Cerebellar nuclear complex (tissue), 1 donor: ENCODE measurements at places on chromosomes 6 and 20.

GRCh38 chr6:157688960-157689599 lies 134.0 kb upstream of the SNX9 start:
- DNase-seq: no peak

GRCh38 chr20:34143951-34144350 lies 31.9 kb upstream of the EIF2S2 start:
- no peak for DNase-seq

GRCh38 chr20:38357653-38358207 lies 11.4 kb downstream of the LBP start:
- no peak for DNase-seq

GRCh38 chr6:7136859-7137334 lies 29.1 kb downstream of the RREB1 start:
- no peak for DNase-seq

DNA sequence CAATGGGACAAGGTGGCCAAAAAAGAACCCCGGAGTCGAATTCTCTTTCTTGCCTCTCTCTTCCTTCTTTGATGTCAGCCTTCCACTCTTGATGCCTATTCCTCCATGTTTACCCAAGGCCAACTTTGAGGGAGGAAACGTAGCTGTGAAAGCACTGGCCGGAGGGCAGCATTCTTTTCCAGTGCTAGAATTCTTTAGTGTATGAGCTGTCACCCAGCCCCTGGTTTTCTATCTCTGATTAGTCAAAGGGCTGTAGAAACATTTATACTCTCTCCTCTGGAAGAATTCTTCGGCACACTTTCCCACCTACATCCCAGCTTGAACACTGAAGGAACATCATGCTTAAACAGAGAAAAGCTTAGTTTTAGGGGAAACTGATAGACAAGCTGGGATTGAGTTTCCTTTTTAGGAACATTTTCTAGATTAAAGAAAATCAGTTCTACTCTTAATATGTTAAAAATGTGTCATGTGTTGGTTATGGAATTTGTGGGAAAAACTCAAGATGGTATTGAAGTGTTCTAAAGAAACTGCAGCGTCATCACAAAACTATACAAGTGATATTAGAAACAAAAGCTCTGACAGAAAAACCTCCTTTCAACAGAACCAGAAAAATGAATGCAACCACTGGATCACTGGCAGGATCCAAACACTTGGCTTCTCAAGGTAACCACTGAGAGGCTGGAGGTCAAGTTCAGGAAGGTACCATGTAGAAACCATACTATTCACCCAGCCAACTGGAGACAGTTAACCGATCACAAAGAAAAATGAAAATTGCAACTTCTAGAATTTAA lies 20.7 kb upstream of the UTRN start:
- no peak for DNase-seq

DNA sequence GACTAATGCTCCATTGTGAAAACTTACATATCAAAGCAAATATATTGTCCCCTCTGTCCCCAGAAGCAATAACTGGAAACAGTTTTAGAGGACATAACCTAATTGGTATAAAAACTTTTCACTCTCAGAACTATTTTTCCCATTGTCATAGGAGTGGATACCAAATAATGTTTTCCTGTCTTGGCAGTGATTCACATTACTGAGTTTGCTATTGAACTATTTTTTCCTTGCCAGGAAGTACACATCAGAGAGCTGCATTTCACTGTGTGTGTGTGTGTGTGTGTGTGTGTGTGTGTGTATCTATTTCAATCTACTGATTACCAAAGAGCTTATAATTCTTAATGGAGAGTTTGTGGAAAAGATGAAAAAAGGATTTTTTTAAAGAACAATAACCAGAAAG lies 45.4 kb downstream of the AKAP12 start:
- DNase-seq: no peak

DNA sequence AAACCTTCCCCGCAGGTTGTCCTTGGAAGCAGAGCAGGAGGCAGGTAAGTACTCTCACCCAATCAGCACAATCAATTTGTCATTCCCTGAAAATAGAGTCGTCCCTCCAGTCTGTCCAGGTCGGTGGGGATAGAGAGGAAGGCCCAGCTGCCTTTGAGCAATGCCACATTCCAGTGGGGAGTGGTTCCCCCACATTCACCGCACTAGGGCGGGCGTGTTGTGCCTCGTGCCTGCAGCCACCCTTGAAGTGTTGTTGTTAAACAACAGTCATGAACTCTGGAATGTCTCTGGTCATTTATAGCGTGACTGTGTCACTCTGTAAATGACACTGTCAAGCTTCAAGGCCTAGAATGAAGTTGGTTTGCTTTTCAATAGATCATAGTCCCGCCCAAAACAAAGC lies 33.4 kb downstream of the PRDM1 start:
- DNase-seq: no peak

GRCh38 chr6:17705428-17705777 lies 1.3 kb downstream of the NUP153 start:
- DNase-seq: no peak

GRCh38 chr6:28134716-28135115 lies 7.0 kb upstream of the ZKSCAN8 start:
- no peak for DNase-seq

DNA sequence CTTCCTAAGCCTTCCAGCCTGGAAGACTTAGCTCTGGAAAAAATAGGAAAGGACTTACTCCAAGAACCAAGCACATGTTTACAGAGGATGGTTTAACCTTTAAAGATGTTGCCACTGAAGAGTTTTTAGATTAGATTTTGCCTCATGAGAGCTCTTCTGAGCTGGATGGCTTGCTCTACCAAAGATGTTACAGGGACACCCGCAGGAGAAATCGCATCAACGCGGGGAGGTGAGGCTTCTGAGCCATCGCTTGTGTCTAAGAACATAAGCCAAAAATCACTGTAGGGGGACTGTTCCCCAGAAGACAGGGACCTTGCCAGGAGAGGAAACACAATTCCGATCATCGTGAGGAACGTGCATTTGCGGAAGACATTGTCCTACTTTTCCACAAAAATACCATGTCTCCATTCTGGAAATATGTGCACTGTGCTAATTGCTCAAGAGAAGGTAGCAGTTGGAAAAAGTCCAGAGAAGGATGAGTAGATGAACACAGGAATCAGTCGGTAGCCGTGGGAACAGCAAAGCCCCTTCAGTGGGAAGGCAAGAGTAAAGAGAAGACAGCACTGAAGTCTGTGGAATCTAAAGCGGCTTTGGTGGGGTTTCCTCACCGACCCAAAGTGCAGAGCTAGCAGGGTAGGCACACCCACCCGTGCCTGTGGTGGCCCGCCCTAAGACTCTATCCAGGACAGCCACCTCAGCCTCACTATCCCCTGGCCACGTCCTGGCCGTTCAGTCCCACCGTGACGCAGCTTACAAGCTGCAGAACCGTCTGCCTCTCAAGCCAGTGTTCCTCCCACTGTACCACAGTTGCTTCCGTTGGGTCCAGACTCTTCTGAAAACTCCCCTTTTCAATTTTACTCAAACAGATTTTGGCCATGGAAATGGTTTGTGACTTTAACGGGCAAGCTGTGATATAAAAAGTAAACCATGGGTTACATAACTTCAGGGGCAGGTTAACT lies 334.8 kb downstream of the NRN1 start:
- no peak for DNase-seq

DNA sequence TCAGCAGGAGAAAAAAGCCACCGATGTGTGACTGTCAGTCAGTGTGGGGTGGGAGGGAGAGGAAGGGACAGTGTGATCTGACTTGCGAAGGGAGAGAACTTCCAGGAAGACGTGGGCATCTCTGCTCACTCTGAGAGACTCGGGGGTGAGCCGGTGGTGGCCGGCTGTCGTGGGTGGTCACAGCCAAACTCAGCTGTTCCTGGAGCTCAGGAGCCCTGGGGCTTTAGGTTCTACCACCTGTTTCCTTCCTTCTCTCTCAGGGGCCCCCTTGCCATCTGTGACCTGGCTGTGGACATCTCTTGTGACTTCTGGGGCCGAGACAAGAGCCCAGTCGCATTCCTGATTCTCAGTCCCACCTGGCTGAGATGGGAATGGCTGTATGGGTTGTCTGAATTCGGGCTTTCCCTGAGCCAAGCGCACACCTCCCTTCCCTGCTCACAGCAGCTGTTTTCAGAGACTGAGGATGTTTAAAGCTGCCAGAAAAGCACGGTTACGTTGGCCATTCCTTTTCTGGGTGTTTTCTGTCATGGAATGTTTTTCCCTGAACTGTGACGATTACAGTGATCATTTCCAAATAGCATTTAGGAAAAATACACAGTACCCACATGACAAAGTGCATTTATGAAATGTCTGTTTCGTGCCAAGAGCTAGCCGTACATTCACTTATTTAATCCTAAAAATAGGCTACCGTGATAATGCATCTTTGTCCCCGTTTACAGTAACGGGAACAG lies 36.5 kb downstream of the SYNJ2 start:
- DNase-seq: no peak

DNA sequence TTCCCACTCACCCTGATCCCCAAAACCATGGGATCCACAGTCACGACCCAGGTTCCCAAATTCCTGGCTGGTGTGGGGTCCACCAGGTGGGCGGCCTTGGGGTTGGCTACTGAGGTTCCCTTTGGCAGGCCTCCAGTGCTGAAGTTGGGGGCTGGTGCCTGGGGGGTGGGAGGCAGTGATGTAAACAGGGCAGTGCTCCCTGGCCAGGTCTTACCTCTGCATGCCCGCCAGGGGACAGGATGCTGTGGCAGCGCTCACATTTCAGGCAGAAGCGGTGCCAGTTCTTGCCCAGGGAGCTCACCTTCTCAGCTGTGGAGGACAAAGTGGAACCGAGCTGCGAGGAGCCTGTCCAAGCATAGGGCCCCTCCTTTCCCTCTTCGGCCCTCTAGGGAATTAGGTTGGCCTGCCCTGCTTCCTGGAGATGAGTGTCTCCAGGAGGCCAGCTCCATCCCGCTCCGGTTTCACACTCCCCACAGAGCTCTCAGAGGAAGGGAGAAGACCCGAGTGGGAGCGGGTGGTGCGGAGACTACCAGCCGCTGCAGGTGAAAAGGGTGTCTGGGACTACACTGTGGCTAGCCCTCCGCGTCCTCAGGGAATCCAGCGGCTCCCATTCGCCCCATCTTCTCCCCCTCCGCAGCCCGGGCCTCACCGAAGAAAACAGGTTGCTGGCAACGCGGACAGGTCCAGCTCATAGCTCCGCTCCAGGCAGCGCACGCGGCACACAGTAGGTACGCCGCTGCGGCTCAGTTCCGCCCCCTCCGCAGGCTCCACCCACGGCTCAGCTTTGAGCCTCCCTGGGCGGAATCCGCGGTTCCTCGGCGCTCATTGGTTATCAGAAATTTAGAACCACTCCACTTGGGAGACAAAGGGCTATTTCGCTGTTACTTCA lies at the start of gene CRIP3:
Gene CRIP3 (minus strand): TSS at position 726 of the 889 bp plus-strand sequence. CDS start 34 bp downstream, at position 692.
- DNase-seq: no peak

DNA sequence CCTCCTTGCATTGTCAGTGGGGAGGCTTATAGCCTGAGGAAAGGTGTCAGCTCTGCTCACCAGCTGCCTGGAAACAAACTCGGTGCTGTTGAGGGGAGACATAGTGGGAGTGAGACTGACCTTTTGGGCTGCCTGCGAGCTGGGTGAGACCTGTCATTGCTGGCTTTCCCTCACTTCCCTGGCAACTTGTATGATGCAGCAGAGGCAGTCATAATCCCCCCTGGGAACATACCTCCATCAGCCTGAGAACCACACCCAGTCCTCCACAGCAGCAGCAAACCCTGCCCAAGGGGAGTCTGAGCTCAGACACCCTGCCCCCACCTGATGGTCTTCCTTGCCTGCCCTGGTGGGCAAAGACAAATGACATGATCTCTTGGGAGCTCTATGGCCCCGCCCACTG lies 521.2 kb upstream of the IMPG1 start:
- DNase-seq: no peak

GRCh38 chr20:36984257-36984638 lies 32.7 kb upstream of the SAMHD1 start:
- no peak for DNase-seq

GRCh38 chr6:8852332-8852731 lies 417.0 kb upstream of the SLC35B3 start:
- no peak for DNase-seq

DNA sequence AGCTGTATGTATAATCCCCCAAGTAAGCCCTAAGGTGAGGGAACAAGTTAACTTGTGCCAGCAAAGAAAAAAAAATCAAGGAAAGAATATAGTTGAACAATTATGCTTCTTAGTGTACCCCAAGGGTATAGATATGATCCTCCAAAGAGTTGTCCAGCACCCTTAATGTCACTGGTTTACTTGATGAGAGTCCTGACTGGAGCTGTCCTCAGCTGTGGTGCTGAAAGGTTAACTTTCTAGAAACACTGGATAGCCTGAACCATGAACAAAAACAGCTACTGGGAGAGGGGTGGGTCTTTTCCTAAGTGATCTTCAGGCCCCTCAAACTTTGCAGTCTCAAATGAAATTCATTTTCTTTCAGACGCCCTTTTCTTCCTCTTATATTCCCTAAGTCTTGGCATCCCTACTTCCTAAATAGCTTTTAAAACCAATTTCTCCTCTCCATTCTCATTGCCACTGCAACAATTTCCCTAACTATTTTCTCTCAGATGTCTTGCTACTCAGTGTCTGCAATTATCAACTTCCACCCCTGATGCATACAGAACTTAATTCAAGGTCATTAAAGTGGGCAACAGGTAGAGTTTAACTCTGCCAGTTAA lies 83.5 kb upstream of the PROKR2 start:
- no peak for DNase-seq

GRCh38 chr6:80211286-80211685 lies 104.8 kb downstream of the BCKDHB start:
- DNase-seq: no peak

DNA sequence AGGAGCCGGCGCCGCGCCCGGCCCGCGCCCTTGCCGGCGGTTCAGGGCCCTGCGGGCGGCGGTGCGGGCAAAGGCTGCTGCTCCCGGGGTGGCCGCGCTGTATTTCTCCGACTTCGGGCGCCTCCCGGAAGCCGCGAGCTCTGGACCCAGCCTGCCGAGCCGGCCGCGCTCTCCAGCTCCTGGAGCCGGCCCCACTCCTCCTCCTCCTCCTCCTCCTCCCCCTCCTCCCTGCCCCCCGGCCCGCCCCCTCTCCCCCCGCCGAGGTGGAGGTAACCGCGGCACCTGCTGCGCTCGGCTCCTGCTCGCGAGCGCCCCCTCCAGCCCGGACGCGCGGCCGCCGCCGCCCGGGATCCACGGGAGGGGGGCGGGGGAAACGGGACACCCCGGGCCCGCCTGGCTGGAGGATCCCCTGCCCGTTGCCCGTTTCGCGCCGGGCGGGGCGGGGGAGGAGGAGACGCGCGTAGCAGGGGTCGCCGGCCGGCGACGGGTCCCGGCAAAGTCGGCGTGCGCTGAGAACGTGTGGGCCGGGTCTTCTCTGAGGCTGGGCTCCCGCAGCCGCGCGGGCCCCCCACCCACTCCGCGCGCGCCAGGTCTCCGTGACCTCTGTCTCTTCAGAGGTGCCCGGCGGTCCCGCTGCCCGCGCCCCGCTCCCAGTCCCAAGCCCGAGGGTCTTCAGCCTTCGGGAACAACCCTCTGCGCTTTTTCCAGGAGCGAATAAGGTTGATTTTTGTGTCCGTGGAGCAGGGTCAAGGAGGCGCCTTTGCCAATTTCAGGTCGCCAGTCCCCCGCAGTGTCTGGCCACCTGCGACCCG lies at the start of gene SLC22A23:
Gene SLC22A23 (minus strand): TSS at position 153 of the 812 bp plus-strand sequence. CDS start 491 bp downstream, outside the sequence.
- DNase-seq: no peak

GRCh38 chr6:165117121-165117520 lies 192.3 kb downstream of the C6orf118 start:
- DNase-seq: no peak

- DNase-seq: no peak
Measured at GRCh38 chr6:22601984-22602383, 32.6 kb downstream of the HDGFL1 start.

- DNase-seq: no peak
Measured at GRCh38 chr6:143959927-143960326, 48.1 kb downstream of the PLAGL1 start.

- no peak for DNase-seq
Measured at GRCh38 chr20:44183282-44183681, 3.7 kb downstream of the JPH2 start.
